H9 (cell line): ENCODE measurements at places on chromosomes 13 and 19.

- no peaks in the 10 kb centered on the region for H3K4me1 ChIP-seq
- H3K4me3 ChIP-seq = no peak overlapping the region
- H3K27ac ChIP-seq = no peak overlapping the region
- H3K27me3 ChIP-seq = no peaks in the 10 kb centered on the region
Measured at GRCh38 chr19:38726761-38727301, 17.4 kb downstream of the CAPN12 start.

DNA sequence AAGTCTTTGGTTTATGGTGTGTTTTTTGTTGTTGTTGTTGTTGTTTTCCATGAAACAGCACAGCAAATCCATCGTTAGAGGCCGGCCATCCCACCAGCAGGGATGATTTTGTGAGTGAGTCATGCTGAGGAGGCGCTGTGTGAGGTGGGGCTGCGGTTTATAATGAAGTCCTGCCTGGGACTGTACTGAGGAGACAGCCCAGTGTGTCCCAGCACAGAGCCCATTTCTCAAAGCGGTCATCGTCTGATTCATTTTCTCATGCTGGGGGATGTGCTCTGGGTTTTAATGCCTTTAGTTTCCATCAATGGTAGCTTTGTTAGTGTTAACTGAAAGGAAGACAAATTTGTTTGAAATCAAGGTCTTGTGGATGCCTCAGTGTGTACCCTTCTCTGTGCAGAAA, 129.3 kb upstream of the SERP2 start:
- H3K36me3 ChIP-seq = no peaks in the 10 kb centered on the region
- no peak overlapping the region for H3K4me3 ChIP-seq
- H3K27ac ChIP-seq = no peak overlapping the region
- no peaks in the 10 kb centered on the region for H3K27me3 ChIP-seq

DNA sequence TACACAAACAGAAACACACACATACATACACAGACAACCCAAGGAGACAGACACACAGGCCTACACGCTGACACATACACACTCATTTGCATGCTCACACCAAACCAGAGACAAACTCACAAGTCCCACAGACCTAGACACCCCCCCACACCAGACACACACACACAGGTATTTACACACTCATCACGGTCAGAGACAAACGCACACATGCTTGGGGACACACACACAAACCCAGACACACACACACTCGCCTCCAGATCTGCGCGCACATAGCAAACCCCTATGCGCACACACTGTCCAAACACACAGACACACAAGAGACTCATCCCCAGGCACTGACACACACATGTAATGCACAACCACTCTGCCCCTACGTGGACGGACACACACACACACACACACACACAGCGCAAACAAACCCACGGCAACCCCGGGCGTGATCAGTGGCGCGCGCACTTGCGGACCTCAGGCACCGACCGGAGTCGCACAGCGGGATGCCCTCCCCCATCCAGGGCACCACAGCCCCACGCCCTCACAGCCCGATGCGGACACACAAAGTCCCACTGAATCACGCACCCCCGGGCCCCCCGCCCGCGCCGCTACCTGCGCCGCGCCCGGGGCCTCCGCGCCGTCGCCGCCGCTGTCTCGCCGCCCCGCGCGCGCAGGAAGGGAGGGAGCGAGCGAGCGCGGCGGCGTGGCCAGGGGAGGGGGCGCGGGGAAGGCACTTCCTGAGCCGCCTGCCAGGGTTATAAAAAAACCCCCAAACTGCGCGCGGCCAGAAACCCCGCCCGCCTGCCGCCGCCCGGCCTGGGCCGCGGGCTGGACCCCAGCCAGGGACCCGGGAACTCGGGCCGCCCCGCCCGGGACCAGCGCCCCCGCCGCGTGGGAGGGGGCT, at the start of gene ADAMTS10:
Gene ADAMTS10 (minus strand): TSS at position 675 of the 895 bp plus-strand sequence. CDS start 5,005 bp downstream, outside the sequence.
- H3K27ac ChIP-seq = peak within 1 kb of the TSS; percentile 2
- peaks cover 6% of the 10 kb centered on the region for H3K4me1 ChIP-seq
- peak within 1 kb of the TSS; percentile 88 for H3K4me3 ChIP-seq
- H3K27me3 ChIP-seq = no peaks in the 10 kb centered on the region
- peak; percentile 48 for DNase-seq
- H3K36me3 ChIP-seq = peaks cover 3% of the 10 kb centered on the region; the same call in 2 of the 3 replicates

DNA sequence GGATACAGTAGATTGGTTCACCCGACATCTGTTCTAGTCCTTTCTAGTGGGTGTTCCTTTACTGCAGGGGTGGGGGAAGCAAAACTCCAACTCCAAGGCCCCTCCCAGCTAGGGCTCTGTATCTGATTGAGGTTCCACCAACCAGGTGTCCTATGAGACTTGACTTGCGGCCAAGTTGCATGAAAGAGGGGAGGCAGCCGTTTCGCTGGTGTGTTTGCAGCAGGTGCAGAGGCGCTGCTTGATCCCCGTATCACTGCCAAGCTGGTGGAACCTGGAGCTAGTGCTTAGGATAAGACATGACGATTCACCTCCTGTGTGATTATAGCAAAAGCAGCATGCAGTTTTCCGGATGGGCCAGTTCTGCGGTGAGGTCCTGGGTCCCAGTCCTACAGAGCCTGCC, 338.2 kb downstream of the UQCRFS1 start:
- H3K27me3 ChIP-seq = no peaks in the 10 kb centered on the region
- no peak for DNase-seq
- no peak overlapping the region for H3K4me3 ChIP-seq
- H3K4me1 ChIP-seq = no peaks in the 10 kb centered on the region
- no peaks in the 10 kb centered on the region; the same call in 2 of the 3 replicates for H3K36me3 ChIP-seq

- no peaks in the 10 kb centered on the region for H3K27me3 ChIP-seq
- H3K36me3 ChIP-seq = peaks cover 2% of the 10 kb centered on the region; the same call in 2 of the 3 replicates
- H3K27ac ChIP-seq = no peak overlapping the region
- H3K4me3 ChIP-seq = no peak overlapping the region
Measured at GRCh38 chr19:4974880-4975469, 6.1 kb downstream of the KDM4B start.

- peaks cover 7% of the 10 kb centered on the region for H3K4me1 ChIP-seq
- H3K4me3 ChIP-seq = no peak overlapping the region
- peaks cover 7% of the 10 kb centered on the region; the same call in 1 of the 2 replicates for H3K36me3 ChIP-seq
- H3K27ac ChIP-seq = no peak overlapping the region
- DNase-seq = no peak
- no peaks in the 10 kb centered on the region; the same call in 1 of the 2 replicates for H3K27me3 ChIP-seq
Measured at GRCh38 chr13:110815471-110816204, 99.2 kb downstream of the ANKRD10 start.

DNA sequence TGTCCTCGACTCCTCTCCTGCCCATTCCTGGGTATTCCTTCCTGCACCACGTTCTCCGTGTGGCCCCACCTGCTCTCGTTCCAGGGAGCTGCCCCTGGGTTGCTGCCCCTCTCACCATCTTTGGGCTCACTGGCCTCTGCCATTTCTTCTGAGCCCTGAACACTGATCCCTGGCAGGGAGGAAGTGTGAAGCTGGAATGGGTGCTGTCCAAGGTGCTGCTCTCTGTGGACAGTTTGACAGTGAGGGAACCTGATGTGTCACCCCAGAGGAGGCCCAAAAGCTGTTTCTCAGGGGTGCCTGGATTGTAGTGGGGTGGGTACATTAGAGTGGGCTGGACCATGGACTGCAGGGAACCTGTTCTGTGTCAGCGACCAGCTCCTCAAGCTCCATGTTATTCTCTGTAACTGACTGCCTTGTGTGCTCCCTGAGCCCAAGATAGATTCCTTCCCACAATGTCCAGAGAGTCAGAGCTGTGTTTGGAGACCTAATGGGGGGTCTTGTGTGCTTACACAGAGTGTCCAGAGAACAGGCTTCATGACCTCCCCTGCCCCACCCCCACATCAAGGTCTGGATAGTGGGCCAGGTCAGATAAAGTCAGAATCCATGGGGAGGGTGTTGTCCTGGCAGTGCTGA, 7.2 kb upstream of the CEACAM8 start:
- no peak overlapping the region for H3K4me3 ChIP-seq
- DNase-seq = peak; percentile 45

DNA sequence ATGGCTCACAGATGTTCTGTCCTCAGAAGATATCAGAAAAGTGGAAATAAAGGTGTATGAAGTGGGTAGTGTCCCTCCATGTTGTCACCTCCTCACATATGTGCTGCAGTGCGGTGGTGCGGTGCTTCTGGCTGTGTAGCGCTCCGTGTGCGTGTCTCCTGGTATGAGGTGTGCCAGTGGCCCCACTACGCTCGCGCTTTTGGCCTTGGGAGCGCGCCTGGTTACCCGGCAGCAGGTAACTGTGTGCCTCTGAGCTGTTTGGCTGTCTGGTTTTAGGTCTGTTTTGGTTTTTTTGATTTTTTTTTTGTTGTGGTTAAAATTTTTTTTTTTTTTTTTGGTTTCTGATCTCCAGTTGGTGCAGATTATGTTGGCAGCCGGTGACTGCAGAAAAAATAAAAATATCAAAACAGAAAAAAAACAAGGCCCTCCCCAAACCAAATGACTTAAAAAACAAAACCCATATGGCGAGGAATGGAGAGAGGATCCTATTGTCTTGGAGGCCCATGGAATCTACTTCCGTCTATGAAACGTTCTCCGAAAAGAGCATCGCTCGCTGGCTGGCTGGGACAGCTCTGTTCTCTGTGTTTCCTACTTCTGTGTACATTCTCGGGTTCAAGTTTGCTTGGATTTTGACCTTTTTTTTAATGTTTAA, 7.9 kb downstream of the HNRNPL start:
- H3K27ac ChIP-seq = no peak overlapping the region
- no peaks in the 10 kb centered on the region for H3K27me3 ChIP-seq
- H3K36me3 ChIP-seq = peaks cover 99% of the 10 kb centered on the region
- DNase-seq = no peak
- H3K4me3 ChIP-seq = no peak overlapping the region

GRCh38 chr13:25210842-25211569, 38.9 kb upstream of the AMER2 start:
- H3K36me3 ChIP-seq = no peaks in the 10 kb centered on the region
- H3K4me3 ChIP-seq = no peak overlapping the region
- H3K4me1 ChIP-seq = no peaks in the 10 kb centered on the region; the same call in 1 of the 2 replicates
- H3K27ac ChIP-seq = no peak overlapping the region
- DNase-seq = no peak

DNA sequence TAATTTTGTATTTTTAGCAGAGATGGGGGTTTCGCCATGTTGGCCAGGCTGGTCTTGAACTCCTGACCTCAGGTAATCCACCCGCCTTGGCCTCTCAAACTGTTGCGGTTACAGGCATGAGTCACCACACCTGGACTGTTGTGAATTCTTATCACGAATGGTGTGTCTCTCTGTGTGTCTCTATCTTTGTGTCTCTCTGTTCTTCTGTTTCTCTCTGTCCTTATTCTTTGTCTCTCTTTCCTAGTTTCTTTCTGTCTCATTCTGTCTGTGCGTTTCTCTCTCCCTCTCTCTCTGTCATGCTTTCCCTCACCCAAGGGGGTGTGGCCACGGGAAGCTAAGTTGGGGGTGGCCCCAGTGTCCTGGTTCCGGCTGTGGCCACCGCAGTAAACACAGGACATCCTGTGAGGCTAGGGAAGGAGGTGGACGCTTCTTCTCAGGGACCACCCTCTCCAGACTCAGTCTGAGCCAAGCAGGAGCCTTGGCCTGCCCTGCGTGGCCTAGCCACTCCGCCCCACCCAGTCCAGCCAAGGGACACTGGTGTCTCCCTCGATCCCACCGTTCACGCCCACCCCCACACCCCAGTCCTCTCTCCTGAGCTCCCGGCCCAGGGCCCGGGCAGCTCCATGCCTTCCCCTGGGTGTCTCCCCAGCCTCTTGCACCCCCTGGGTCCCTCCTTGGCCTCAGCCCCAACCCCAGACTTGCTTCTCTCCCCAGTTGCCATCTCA, 3.9 kb upstream of the PRX start:
- H3K27me3 ChIP-seq = no peaks in the 10 kb centered on the region
- H3K27ac ChIP-seq = no peak overlapping the region
- no peaks in the 10 kb centered on the region for H3K4me1 ChIP-seq
- H3K36me3 ChIP-seq = peaks cover under 1% of the 10 kb centered on the region; the same call in 1 of the 2 replicates
- no peak for DNase-seq

- H3K27ac ChIP-seq = no peak overlapping the region
- no peak overlapping the region for H3K4me3 ChIP-seq
- peaks cover 43% of the 10 kb centered on the region for H3K36me3 ChIP-seq
- DNase-seq = no peak
- no peaks in the 10 kb centered on the region for H3K27me3 ChIP-seq
- no peaks in the 10 kb centered on the region for H3K4me1 ChIP-seq
Measured at GRCh38 chr19:9667898-9668297, 7.0 kb downstream of the ZNF562 start.

DNA sequence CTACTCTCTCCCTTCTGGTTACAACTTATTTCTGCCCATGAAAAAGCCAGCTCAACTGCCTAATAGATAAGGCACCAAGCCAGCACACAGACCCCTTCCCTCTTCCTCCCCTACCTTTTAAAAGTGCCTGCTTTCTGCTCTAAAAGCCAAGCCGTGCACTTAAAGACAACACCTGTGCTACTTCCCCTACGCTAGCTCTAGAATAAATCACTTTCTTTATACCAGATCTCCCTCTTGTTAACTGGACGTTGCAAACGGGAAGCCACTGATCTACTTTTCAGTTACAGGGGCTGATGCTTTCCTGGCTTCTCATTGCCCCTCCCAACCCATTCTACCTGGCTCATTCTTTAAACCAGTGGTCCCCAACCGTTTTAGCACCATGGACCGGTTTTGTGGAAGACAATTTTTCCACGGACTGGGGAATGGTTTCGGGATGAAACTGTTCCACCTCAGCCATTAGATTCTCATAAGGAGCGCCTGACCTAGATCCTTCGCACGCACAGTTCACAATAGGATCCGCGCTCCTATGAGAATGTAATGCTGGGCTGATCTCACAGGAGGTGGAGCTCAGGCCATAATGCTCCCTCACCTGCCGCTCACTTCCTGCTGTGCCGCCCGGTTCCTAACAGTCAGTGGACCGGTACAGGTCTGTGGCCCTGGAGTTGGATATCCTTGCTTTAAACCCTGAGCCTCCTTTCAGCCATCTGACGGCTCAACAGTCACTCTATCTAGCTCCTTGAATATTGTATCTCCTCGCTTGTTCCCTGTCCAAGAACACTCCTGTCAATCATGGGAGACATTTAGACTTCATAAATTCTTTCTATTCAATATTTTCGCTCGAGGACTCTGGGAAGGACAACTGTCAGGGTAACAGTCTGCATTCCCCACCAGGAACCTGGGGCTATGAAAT, 841 bp upstream of the ZNF223 start:
- H3K36me3 ChIP-seq = peaks cover 13% of the 10 kb centered on the region
- H3K4me3 ChIP-seq = peak overlapping the region; percentile 100
- DNase-seq = peak; percentile 37
- no peaks in the 10 kb centered on the region for H3K27me3 ChIP-seq
- no peak overlapping the region for H3K27ac ChIP-seq
